Activated CD4-positive, alpha-beta T cell treated with anti-CD3 and anti-CD28 coated beads for 24 hours (primary cell): ENCODE measurements at places on chromosomes 7 and 10.

- no peak for DNase-seq
Measured at GRCh38 chr10:88059190-88059589, 195.8 kb downstream of the PTEN start.

- no peak for DNase-seq
Measured at GRCh38 chr7:66330961-66331360, 125.8 kb downstream of the TPST1 start.

DNA sequence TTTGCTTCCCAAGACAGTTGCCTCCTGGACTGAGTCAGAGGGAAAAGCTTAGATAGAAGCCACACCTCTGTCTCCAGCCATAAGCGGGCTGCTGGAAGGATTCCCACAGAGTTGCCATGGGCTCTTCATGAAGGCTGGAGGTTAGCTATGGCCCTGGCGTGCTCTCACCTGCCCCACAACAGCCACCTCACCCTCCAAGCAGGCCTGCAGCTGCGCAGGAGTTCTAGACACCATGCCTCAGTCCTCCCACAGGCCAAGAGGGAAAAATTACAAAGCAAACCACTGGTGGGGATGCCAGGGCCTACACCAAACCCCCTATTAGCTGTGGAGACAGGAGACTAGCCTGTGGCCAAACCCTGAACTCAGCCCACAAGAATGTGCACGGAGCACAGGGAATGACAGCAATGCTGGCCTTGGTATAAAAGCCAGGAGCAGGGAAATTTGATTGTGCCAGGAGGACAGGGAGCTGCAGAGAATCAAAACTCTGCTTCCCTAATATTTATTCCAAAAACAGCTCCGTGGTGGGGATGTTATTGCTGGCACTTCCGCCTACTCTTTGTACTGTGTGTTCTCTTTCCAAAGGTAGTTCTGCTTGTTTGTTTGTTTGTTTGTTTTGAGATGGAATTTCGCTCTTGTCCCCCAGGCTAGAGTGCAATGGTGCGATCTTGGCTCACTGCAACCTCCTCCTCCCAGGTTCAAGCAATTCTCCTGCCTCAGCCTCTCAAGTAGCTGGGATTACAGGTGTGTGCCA, 60.3 kb upstream of the STK17A start:
- no peak for DNase-seq

DNA sequence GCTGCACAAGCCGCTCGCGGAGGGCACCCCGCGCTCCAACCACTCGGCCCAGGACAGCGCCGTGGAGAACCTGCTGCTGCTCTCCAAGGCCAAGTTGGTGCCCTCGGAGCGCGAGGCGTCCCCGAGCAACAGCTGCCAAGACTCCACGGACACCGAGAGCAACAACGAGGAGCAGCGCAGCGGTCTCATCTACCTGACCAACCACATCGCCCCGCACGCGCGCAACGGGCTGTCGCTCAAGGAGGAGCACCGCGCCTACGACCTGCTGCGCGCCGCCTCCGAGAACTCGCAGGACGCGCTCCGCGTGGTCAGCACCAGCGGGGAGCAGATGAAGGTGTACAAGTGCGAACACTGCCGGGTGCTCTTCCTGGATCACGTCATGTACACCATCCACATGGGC, 50.0 kb downstream of the FIGNL1 start:
- DNase-seq = no peak

- DNase-seq = no peak
Measured at GRCh38 chr10:100327007-100327717, 2.9 kb downstream of the PKD2L1 start.

DNA sequence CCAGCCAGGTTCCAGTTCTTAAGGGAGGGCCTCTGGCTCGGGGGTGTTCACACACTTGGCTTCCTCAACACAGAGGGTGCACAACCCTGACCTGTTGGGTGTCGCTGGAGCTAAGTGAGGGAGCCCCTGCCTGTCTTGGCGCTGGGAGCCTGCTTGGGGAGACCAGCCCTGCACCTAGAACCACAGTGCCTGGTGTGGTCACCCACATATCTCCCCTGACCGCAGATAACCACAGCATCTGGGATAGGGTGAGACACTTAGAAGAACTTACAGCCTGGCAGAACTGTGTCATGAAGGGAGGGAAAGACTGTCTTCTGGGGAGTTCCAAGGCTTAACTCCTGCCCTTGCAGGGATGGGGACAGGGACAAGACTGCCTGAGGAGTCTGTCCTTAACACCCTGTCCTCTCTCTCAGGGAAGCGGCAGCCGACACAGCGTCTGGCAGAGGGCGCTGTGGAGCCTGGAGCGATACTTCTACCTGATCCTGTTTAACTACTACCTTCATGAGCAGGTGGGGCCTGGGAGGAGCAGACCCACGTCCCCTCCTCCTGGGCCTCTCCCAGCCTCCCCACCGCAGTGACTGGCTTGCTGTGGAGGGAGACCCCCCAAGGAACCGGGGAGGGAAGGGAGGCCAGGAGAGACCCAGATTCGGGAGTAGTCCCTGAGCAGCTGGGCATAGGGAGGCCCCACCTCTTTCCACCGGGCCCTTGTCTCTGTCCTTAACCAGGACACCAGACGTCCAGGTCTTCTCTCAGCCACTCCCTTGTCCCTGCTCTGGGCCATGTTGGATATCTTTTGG, 59.0 kb downstream of the PALD1 start:
- no peak for DNase-seq

DNA sequence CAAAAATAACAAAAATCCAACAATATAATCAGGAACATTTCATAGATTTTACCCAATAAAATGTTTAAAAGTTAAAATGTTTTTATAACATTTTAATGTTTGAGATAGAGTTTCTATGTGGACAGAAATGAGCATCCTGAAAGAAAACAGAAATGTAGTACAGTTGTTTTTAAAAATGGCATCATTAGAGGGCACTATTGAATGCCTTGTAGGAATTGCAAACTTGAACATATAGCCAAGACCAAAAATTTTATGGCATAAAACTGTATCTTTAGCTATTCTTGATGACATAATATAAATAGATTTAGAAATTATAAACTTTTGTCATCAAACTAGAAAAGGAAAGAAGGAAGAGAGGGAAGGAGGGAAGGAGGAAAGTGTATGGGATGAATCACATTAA, 1372.7 kb downstream of the GATA3 start:
- DNase-seq = no peak

- no peak for DNase-seq
Measured at GRCh38 chr7:110988890-110989501, 101.9 kb upstream of the LRRN3 start.

GRCh38 chr7:26437003-26437532, 145.4 kb downstream of the SNX10 start:
- DNase-seq = no peak

GRCh38 chr10:75012471-75012870, 99.0 kb upstream of the SAMD8 start:
- no peak for DNase-seq

- no peak for DNase-seq
Measured at GRCh38 chr7:107147464-107148393, 21.1 kb upstream of the HBP1 start.

DNA sequence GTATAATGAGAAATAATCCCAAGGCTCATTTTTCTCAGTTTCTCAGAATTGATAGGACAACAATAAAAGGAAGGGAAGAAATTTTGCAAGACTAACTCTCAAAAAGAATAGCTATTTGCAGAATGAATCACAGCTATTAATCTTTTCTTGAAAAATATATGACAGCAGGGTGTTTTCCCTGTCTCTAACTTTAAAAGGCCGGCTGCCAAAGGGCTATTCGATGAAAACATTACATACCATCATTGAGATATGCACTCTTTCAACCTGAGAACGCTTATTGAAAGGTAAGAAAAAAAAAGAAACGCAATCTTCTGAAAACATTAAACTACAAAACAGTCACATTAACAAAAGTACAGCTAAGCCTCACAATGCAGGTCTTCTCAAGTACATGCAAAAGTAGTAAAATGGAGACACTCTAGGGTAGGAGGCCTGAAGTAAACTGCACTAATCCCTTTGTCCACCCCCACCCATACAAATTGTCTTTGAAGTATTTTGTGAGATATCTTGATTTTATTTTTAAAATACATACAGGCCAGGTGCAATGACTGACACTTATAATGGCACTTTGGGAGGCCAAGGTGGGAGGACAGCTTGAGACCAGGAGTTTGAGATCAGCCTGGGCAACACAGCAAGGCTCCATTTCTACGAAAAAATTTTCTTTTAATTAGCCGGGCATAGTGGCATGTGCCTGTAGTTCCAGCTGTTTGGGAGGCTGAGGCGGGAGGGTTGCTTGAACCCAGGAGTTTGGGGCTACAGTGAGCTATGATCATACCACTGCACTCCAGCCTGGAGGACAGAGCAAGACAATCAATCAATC, 83.0 kb downstream of the PARD3 start:
- DNase-seq = no peak

DNA sequence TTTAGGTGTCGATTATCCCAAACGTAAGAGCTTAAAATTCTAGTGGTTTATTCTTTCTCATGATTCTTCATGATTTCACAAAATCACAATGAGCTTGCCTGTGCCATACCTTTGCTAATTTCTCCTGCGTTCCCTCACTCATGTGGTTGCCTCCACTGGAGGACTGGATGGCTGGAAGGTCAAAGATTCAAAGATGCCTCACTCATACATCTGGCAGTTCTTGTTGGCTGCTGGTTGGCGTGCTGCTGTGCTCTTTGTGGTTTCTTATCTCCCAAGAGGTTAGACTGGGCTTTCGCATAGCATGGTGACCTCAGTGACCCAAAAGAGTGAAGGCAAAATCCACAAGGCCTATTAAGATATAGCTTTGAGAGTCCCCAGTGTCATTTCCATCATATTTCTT, 877.6 kb upstream of the AUTS2 start:
- DNase-seq = no peak

- no peak for DNase-seq
Measured at GRCh38 chr7:121394709-121395140, 1.4 kb downstream of the FAM3C start.

DNA sequence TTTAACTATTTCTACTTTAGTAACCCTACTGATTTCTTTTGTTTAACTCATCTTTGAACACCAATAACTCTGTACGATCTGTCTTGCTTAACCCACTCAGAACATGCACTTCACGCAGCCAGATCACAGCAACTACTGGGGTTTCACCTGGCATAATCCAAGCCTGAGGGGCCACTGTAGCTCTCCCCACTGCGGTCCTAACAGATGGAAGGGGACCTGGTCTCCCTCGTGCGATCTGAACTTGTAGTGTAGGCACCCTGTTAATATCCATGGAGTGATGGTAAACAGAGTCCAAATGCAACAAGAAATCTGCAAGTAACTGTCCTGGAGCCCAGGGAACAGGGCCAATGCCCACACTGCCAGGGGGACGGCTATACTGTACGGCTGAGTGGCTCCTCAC, 45.5 kb downstream of the INSIG1 start:
- DNase-seq = no peak

DNA sequence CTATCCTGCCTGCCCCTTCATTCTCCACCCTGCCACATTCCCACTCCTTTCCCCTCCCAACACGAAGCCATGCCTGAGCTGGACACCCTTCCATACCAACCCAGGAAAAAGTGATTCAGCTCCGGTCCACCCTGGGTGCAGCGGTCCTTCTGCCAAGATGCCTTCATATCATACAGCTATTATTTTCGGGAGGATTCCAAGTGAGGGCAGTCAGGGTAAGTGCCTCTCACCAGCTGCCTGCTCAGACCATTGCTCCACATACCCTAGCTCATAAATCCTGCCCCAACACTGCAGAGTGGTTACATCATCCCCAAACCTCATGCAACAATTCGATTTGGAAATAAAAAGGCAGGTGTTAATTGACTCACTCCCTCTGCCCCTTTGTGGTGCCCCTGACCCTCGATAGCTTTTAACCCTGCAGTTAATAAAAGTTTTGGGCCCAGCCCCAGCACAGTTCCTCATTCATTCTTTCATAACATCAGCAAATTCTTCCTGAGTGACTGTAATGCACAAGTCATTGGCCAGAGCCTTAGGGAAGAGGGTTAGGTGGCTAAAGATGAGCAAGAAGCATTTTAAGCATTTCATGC, 42.6 kb downstream of the ZNF503 start:
- no peak for DNase-seq

DNA sequence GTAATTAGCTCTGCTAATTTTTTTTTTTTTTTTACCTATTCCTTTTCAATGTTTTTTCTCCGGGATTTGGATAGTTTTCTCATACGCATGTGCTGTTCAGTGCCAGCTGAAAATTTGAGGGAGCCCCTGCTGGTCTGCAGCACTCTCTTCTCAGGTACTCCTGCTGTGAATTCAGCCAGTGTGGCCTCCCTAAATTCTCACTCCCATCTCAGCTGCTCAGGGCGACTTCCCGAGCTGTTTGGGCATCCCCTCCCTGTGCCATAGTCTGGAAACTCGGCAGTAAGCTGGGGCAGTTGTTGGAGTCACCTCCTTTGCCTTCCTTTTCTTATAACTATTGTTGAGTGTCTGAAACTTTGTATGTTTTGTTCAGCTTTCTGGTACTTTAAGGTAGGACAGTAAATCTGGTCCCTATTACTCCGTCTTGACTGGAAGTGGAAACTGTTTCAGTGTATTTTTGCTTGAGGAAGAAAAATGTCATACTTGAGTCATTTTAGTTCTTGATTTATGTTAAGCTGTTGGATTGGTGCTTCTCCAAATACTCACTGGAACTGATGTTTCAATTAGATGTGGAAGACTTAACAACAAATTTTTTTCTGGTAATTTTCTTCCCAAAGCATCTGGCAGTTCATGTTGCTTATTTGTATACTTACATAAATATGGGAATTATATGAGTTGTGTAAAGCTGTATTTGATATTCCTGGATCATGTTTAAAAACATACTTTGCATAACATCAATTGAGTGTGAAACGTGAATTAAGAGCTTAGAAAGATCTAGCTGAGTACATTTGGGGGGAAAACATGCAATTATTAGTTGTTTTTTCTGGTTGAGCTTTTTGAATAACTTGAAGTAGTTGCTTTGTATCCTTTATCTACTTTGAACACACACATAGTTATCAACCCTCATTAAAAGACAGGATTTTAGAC, 33.7 kb downstream of the MINPP1 start:
- no peak for DNase-seq

DNA sequence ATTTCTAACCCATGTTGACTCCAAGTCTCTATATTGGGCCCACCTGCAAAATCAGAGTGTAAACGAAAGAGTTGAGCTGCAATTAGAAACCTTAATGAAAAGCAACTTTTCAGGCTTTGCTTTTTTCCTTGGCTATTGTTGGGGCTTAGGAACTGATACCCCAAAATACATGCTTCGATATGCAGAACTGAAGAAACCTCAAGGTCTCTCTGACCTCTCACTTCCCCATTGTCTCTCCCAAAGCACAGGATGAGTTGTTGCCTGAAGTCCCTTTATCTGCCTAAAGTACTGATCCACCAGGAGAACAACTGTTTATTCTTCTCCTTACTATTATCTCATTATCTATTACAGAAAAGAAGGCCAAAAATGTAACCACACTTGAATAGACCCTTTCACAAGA, 666.0 kb upstream of the LRRTM3 start:
- no peak for DNase-seq

DNA sequence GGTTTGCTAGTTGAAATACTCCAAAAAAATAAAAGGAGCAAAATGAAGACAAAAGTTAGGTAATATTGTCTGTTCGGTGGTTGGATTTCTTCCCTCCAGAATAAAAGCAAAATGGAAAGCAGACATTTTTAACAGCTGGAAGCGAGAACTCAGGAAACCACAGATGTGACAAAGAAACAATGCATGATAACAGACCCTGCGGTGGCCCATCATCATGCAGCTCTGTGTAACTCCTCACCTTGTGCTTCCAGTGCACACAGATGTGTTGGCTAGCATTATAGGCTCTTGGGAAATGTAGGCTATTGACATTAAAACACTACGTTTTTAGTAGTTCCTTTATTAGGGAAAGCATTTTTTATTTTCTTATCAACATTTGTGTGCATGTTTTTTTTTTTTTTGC, 53.9 kb upstream of the ARL4A start:
- no peak for DNase-seq
